ENCODE measurements at places on chromosomes 5 and 9. TPM values are rescaled to one million over a fixed set of nuclear protein-coding genes. Genes with fewer than 3 reads are reported as not detected.

PCDHA8 gene
- under 0.01 TPM for total RNA-seq

TNFSF8 gene
- total RNA-seq: not detected

GRCh38 chr9:99736291-99736690 lies 85.4 kb upstream of the NR4A3 start:
- peak; percentile 0 for DNase-seq
- H3K36me3 ChIP-seq: no peaks in the 10 kb centered on the region
- H3K4me1 ChIP-seq: no peaks in the 10 kb centered on the region
- H3K27ac ChIP-seq: no peak overlapping the region

RETREG1 gene
- not detected for total RNA-seq

ATOSB gene
- 13.3 TPM for total RNA-seq

GRCh38 chr9:22211588-22212360 lies 202.7 kb upstream of the CDKN2B start:
- H3K36me3 ChIP-seq: no peaks in the 10 kb centered on the region
- peaks cover 6% of the 10 kb centered on the region for H3K4me1 ChIP-seq
- H3K4me3 ChIP-seq: no peak overlapping the region
- no peaks in the 10 kb centered on the region for H3K27me3 ChIP-seq
- H3K27ac ChIP-seq: peak overlapping the region; percentile 0
- peak; percentile 93 for DNase-seq

- peaks cover 66% of the 10 kb centered on the region for H3K36me3 ChIP-seq
- H3K27me3 ChIP-seq: no peaks in the 10 kb centered on the region
- H3K4me3 ChIP-seq: no peak overlapping the region
- peaks cover 17% of the 10 kb centered on the region for H3K4me1 ChIP-seq
- no peak for DNase-seq
- no peak overlapping the region for H3K27ac ChIP-seq
Measured at GRCh38 chr9:122386311-122386872, 15.6 kb downstream of the PTGS1 start.

OR2V2 gene
- not detected for total RNA-seq

SPATA31D4 gene
- total RNA-seq: not detected

FOXD4L3 gene
- not detected for total RNA-seq

DNA sequence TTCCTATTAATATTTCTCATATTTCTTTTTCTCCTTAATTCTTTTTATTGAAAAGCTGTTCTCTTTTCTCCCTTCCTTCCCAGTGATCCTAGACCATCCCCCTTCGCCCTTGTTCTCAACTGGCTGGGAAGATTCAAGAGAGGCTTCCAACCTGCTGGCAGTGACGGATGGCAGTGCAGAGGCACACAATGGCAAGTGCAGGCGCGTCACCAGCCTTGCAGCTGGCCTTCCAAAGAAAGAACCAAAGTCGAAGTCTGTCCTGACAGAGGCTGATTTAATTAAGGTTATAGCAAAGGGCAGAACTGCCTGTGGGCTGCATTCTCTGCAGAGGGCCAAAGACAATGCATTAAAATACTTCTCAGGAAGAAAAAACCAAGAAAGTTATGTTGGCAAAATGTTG lies 7.4 kb downstream of the CEMIP2 start:
- no peak overlapping the region for H3K4me3 ChIP-seq
- no peaks in the 10 kb centered on the region for H3K36me3 ChIP-seq
- H3K27ac ChIP-seq: peak overlapping the region; percentile 25
- H3K4me1 ChIP-seq: peaks cover 17% of the 10 kb centered on the region

- H3K27me3 ChIP-seq: peaks cover 49% of the 10 kb centered on the region
- no peaks in the 10 kb centered on the region for H3K4me1 ChIP-seq
- no peak for DNase-seq
- H3K36me3 ChIP-seq: no peaks in the 10 kb centered on the region
- H3K4me3 ChIP-seq: peak overlapping the region; percentile 44
Measured at GRCh38 chr5:74865256-74865803, 857 bp downstream of the FAM169A start.

- H3K4me3 ChIP-seq: no peak overlapping the region
- no peak for DNase-seq
- H3K27me3 ChIP-seq: peaks cover 45% of the 10 kb centered on the region
- H3K27ac ChIP-seq: no peak overlapping the region
- H3K36me3 ChIP-seq: no peaks in the 10 kb centered on the region
Measured at GRCh38 chr5:176846335-176847140, 36.2 kb downstream of the UNC5A start.

GRCh38 chr5:177319913-177320588 lies 8.4 kb upstream of the MXD3 start:
- no peaks in the 10 kb centered on the region for H3K27me3 ChIP-seq
- H3K27ac ChIP-seq: no peak overlapping the region
- no peak for DNase-seq
- H3K4me3 ChIP-seq: no peak overlapping the region
- no peaks in the 10 kb centered on the region for H3K4me1 ChIP-seq

- H3K36me3 ChIP-seq: no peaks in the 10 kb centered on the region
- no peaks in the 10 kb centered on the region for H3K4me1 ChIP-seq
- H3K27me3 ChIP-seq: peaks cover 29% of the 10 kb centered on the region
- DNase-seq: no peak
Measured at GRCh38 chr9:131272212-131272611, 4.1 kb downstream of the FAM78A start.

SLC6A3 gene
- total RNA-seq: not detected

DNA sequence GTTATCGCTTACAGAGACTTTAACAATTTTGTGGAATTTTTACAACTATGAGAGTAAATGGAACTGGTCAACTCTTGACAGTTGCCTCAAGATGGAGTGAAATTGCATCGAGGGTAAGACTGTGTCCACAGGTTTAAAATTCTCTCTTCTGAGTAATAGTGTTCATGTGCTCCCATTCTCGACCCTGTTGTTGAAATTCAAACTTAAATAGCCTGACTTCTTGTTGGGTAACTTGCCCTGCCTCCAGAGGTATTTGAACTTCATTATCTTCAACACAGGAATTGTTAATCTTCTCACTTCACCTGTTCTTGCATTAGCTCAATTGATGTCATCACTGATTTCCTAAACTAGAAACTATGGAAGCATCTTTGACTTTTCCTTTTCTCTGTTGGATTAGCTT lies 77.5 kb downstream of the PIP5K1B start:
- H3K4me1 ChIP-seq: peaks cover 4% of the 10 kb centered on the region
- H3K27me3 ChIP-seq: no peaks in the 10 kb centered on the region
- no peak for DNase-seq
- no peak overlapping the region for H3K4me3 ChIP-seq
- no peak overlapping the region for H3K27ac ChIP-seq
